Natural killer cell treated with Interleukin-12 subunit alpha and Interleukin-12 subunit beta and Interleukin-15 and Interleukin-18, amount 100 ng/mL, for 72 hours (primary cell): ENCODE measurements at places on chromosomes 3 and 15. TPM values are rescaled to one million over a fixed set of nuclear protein-coding genes. Genes with fewer than 3 reads are reported as not detected.

DNA sequence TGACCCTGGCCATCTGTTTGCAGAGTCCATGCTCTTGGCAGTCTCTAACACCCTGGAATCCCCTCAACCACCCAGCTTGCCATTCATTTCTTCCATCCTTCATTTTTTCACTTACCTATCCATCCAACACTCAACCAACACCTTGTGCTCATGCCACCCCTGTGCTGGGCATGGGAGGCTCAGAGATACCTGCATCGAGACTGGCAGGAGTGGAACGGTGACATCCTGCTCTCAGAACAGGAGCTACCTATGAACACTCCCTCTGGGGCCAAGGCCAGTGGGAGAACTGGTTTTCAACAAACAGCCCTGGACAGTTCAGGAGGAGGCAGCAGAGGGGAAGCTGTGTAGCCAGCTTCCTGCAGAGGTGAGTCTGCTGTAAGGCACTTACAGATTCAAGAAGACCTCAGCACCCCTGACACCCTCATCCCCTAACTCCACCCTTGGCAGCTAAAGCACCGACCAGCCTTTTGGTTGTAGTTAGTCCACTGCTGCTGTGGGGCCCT, 19.5 kb upstream of the ATP2B2 start:
- no peak for DNase-seq

DNA sequence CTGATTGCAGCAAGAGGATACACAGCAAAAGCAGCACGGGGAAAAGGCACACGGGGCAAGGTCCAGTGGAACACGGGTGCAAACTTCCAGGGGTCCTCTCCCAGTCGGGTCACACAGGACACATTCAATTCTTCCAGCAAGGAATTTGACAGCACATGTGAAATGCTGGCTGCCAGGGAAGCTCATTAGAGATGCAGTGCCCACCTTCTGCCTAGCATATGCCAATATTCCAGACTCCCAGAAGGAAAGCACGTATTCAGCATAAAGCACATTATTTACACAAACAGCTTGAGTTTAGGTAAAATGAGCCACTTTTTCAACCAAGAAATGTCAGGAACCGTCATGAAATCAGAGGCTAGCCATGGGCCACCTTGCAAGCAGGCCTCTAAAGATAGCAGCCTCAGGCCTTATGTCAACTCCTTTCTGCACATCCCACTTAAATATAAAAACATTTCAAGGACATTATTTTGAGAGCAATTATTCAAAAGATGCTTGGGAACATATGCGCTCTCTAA, 19.3 kb downstream of the MYO5C start:
- DNase-seq, result no peak

- DNase-seq, result no peak
Observed at GRCh38 chr3:111072031-111072921, 660 bp downstream of the NECTIN3 start.

The MCF2L2 gene
- 3.0 TPM for total RNA-seq

DNA sequence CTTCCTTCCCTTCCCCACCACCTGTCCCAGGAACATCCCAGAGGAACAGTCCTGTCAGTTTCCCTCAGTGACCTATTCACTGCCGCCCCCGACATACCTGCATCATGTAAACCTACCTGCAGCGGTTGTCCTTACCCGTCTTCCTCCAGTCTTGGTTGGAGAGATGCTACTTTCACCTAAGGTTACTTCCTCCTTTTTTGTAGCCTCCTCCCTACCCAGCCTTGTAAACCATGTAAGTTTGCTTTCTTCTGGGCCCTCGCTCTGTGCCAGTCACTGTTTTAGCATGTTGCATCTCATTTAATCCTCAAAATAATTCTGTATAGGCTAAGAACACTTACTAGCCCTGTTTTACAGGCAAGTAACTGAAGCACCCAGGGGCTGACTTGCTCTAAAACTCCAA, 58.3 kb downstream of the GPR171 start:
- DNase-seq, result no peak

DNA sequence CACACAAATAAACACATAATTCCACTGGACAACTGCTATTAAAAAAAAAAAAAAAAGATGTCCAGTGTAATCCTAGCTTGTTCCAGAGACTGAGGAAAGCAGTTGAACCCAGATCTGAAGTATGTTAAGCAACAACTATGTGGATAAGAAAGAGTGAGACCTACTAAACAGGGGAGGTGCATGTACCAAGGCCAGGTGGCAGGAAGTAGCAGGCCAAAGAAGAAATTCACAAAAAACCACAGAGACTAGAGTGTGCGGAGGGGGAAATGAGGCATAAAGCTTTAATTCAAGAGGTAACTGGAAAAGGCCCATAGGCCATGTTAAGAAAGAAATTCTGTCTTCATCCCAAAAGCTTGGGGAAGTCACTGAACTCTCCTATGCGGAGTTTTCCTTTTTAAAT, 490.0 kb downstream of the NAALADL2 start:
- DNase-seq, result no peak

DNA sequence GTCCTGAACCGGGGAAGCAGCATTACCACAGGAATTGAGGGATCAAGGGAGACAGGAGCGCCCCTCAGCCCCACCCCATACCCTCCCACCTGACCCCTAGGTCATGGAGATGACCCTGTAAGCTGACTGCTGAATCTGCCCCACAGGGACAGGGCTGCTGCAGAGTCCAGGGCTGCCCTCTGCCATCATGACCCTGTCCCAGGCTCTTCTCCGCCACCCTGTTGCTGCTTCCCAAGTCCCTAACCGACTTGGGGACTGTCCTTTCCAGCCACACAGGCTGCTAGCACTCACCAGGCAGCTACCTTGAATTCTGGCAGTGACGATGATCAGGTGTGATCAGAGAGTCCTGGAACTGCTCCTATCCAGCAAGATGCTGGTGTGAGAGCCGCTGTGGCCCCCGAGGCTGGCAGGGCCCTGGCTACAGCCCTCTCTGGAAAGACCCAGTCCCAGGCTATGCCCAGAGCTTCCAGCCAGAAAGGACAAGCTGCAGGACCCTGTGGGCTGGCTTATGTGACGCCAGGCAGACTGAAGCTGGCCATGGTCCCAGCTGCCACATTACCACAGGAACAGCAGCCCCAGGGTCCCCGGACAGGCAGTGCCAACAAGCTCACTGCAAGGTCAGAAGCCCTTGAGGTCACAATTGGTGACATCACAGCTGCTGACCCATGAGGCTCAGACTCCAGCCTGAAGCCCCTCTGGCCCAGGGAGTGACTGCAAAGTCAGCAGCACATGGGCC, at the start of gene C3orf22:
Gene C3orf22 (minus strand): TSS at position 597 of the 736 bp plus-strand sequence. CDS start 5,542 bp downstream, outside the sequence.
- peak; percentile 35 for DNase-seq

DNA sequence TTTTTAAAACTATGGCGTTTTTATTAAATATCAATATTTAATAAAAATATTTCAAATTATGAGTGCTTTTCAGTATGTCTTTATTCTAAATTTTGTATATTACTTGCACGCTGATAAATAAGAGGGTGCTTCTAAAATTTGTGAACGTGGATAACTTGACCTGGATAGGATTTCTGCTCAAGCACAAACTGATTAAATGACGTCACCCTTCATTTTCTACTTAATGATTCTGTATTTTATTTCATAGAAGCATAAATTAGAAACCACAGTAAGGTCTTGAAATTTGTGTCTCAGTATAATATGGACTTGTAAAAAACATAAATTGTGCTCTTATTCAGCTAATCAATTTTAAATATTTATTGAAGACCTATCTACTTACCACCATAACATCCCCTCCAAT, 903.7 kb downstream of the ROBO2 start:
- DNase-seq, result no peak

DNA sequence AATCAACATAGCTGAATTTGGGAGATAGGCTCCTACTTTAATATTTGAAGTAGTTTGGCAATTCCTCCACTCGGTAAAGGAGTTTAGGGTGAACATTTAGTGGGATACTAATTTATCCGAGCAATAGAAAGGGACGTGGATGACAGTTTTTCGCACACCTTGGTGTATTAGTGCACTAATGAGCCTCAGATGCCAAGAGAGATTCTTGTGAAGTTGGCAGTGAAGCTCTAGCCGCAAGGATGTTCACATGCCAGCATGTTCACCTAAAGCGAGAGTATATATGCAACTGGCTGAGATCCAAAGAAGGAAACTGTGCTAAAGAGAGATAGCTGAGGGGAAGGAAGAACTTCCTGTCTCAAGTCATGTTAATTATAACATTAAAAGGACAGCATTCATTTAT, 58.5 kb downstream of the TGFBR2 start:
- no peak for DNase-seq

DNA sequence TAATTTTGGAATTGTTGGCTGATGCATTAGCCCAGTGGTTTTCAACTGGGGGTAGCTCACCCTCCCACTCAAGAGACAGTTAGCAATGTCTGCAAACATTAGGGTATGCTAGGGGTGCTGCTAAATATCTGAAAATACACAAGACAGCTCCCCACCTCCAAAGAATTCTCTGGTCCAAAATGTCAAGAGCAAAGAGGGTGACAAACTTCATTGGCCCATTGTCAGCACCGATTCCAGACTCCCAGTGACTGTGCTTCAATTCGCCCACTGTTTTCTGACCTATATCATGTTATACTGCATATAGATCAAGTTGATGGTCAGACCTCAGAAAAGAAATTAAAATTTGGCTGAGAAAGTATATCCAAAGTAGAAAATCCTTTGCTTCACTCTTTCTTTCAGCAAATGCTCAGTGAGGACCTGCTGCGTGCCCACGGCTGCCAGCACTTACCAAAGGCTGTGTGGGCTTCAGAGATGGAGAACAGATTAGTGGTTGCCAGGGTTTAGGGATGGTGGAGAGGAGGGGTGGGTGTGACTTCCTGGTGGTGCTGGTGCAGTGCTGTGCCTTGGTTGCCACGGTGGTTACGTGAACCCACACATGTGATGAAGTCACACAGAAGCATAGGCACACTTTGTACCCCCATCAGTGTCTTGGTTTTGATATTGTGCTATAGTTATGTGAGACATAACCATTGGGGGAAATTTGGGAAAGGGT, 204.0 kb downstream of the PLCL2 start:
- DNase-seq, result peak; percentile 64

- no peak for DNase-seq
Observed at GRCh38 chr3:33889394-33890039, 91.1 kb downstream of the PDCD6IP start.

The CPLX3 gene
- total RNA-seq, result 0.43 TPM

GRCh38 chr3:32383136-32383711, 8.4 kb upstream of the CMTM7 start:
- DNase-seq, result no peak

DNA sequence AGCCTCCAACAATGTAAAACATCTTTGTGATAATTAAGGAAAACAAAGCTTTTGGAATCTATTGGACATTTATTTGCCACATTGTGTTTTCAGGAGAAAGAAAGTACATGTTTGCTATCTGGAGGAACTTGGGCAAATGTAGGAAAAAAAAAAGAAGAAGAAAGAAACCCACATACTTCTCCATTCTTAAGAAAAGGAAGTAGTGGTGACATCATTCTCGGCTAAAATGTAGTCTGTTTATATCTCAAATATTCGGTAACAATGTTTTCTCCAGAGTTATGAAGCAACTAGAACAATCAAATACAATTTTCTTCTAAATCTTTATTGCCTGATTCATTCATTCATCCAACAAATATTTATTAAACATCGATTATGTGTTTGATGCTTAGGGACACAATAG, 2.3 kb upstream of the TGFBR2 start:
- no peak for DNase-seq

The TF gene
- total RNA-seq, result 0.78 TPM

The NEO1 gene
- 8.0 TPM for total RNA-seq

GRCh38 chr3:185716436-185717108, 108.3 kb downstream of the IGF2BP2 start:
- DNase-seq, result no peak
